SK-N-MC (cell line): ENCODE measurements at places on chromosomes 2 and 18.

DNA sequence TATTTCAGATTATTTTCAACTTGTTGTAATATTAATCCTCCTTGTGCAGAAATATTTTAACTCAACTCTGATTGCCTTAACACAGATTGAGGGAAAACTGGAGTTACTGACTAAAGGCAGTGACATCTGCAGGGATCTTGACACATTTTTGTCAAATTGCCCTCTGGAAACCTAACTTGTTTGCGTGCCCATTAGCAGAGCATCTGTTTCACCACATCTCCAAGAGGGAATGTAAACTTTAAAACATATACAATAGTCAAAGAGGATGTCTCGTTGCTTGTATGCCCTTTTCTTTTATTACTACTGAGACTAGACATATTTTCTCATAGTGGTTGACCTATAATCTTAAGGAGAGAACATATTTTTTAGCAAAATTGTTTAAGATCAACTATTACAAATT is 14.2 kb downstream of the INPP1 start:
- DNase-seq, result no peak

GRCh38 chr2:96209011-96209728 is 543 bp upstream of the STARD7 start:
- DNase-seq, result no peak

GRCh38 chr18:37294951-37295350 is 270.6 kb downstream of the CELF4 start:
- no peak for DNase-seq

- no peak for DNase-seq
Observed at GRCh38 chr2:10551496-10551895, 103.4 kb upstream of the ODC1 start.

DNA sequence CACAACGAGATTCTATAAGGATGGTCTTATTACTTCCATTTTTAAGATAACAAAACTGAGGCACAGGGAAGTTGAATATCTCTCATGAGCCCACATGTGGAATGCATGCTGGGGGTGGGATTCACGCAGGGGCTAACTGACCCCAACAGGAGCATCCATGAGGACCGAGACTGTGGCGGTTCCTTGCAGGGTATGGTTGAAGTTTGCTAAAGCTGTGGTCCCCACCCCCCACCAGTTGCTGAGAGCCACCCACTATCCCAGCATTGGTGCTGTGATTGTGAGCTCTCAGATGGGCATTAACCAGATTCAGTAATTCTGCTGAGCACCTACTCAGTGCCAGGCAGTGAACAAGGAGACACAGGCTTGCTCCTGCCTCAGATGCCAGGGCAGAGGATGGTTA is 116.0 kb upstream of the TEX51 start:
- DNase-seq, result no peak

GRCh38 chr2:84844141-84844540 is 36.7 kb downstream of the TRABD2A start:
- no peak for DNase-seq

DNA sequence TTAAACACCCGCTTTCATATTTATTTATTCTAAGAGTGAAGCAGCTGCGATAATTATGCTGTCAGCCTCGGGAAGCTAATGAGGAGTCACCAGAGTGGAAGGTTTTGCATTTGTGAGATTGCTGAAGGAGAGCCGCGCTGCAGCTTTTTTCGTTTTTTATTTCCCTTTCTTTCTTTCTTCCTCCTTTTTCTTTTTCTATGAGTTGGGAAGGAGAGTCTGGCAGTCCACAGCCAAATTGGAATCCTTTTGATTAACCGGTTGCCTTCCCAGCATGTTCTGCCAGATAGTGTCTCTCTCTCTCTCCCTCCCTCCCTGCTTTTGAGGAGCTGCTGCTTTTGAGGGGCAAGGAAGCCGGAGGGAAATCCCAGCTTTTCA is 82.1 kb downstream of the CDK15 start:
- no peak for DNase-seq

DNA sequence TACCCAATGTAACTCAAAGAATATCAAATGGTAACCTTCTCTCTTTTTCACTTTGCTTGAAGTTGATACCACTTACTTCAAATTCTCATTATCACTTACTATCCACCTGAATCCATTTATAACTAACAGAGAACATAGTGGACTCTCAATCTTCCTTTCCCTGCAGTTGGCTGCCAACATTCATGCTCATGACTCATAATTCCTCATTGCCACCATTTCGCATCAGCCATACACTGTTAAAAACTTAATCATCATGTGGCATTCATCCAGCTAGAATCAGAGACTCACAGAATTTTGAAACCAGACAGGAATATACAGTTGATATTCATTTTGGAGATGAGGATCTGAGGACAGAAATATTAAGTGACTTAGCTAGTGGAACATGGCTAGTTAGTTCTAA is 56.8 kb downstream of the SLC4A10 start:
- DNase-seq, result no peak

DNA sequence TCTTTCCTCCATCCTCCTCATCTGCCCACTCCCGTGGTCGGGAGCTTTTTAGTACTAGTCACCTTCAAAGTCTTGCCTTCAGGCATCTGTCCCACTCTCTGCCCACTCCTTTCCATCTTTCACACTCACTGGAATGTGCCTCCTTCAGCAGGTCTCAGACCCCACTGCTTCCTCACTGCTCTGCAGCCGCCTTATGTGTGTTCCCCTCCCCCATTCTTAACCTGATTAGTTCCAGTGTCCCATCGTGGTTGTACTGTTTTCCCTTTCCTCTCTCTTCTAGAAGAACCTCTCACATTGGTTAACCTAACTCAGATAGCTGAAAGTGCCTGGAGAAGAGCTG is 3.0 kb downstream of the ARMC9 start:
- no peak for DNase-seq

DNA sequence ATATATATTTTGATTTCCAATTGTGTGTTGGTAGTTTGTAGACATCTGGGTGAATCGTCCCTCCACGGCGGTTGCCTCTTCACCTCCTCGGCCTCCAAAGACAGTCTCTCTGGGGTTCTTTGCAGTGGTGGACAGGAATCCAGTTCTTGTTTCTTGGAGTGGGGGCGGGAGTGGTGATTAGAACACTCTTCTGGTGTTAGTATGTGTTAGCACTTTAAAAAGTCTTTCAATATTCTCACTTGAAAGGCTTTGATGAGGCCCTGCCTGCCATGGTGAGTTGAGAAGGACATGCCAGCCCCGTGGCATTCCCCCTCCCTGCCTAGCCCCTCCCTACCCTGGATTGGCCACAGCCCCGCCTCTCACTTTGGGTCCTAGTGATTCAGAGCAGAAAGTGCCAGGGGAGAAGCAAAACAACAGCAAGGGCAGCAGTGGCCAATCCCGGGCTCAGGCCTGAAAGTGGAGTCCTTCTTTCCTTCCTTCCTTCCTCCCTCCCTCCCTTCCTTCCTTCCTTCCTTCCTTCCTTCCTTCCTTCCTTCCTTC is 316.8 kb upstream of the HS6ST1 start:
- no peak for DNase-seq

GRCh38 chr2:263022-263738 is 652 bp downstream of the SH3YL1 start:
- no peak for DNase-seq

DNA sequence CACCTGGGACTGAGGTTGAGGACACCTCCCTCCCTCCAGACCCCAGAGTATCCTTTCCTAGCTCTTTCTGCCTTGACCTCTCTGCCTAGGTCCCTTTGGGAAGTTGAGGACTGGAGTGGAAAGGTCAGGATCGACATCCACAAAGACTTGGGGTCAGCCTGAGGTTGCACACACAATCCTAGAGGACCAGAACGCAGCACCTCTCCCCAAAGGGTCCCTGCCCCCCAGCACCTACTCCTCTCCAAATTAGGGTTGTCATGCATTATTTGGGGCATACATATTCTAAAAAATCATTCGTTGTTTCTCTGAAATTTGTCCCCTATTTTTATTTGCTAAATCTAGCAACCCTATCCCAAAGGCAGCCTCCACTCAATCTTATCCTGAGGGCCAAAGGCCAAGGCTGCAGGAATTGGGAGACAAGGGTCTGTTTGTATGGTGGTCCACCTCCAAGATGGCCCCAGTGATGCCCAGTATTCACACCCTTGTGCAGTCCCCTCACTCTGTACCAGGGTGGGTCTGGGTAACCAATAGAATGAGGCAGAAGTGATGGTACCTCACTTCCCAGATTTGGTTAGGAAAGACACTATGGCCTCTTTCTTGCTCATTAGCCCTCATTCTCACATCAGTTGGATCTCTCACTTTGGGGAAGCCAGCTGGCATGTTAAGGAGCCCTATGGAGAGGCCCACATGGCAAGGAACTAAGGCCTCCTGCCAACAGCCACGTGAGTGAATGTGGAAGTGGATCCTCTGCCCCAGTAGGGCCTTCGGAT is 3.5 kb upstream of the CHRNG start:
- no peak for DNase-seq

- peak; percentile 88 for DNase-seq
Observed at GRCh38 chr2:46334389-46335271, 37.4 kb downstream of the EPAS1 start.

DNA sequence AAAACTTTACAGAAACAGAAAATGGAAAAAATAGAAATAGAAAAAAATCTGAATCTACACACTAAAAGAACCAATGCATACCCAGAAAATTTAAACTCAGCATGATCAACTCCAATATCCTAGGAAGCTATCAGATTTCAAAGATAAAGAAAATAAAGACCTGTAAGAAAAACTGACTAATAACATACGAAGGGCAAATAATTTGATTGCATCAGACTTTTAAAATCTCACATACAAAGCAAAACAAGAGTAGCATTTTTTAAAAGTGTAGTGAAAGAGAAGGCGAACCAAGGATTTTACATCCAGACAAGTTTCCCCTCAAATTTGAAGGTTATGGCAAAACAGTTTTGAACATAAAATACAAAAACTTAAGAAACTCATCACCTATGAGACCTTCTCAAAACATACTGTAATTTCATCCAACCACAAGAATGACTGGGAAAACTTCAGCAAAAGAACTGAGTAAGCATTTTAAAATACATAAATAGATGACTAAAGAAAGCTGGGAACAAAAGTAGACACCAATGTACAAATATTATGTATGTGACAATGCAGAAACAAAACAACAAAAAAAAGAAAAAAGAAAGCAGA is 54.8 kb downstream of the NBAS start:
- DNase-seq, result no peak

DNA sequence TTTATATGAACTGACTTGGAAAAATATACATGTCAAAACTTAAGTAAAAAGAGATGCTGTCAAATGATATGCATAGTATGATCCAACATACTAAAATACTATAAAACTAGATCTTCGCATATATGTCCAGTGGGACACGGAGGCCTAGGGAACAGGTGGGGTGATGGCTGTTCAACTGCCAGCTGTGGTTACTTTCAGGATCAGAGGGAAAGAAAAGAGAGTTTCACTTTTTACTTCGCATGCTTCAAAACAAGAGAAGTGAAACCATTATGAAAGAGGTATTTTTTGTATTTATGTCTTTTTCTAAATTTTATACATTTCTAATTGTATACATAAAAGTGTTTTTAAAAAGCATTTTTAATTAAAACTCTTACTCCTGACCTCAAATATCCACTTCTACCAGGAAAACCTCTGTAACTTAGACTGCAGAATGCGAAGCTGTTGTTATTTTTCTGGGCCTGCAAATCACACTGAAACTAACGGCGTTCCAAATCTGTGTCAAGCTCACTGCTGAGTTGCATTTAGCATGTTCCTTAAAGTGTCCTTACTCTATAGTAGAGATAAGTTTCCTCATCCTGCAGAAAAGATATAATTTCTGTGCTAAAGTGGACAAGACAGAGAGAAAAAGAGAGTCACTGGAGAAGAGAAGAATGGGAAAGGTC is 97.8 kb upstream of the SLC35G4 start:
- DNase-seq, result no peak

GRCh38 chr18:3525870-3526420 is 76.0 kb downstream of the TGIF1 start:
- no peak for DNase-seq

DNA sequence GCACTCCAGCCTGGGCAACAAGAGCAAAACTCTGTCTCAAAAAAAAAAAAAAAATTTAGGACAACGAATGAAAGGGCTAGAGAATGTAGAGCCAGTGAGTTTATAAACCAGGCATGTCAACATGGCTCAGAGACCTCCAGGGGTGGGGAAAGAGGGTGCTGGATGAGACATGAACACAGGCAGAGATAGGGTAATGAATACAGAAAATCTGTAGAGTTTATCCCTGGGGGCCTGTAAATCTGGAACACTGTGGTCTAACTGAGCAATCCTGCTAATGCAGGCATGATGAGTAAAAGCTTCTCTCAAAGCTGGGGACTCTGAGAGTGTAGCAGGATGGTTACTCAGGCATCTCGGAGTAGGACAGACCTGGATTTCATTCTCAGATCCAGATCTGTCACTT is 59.2 kb upstream of the IGFBP2 start:
- peak; percentile 80 for DNase-seq

DNA sequence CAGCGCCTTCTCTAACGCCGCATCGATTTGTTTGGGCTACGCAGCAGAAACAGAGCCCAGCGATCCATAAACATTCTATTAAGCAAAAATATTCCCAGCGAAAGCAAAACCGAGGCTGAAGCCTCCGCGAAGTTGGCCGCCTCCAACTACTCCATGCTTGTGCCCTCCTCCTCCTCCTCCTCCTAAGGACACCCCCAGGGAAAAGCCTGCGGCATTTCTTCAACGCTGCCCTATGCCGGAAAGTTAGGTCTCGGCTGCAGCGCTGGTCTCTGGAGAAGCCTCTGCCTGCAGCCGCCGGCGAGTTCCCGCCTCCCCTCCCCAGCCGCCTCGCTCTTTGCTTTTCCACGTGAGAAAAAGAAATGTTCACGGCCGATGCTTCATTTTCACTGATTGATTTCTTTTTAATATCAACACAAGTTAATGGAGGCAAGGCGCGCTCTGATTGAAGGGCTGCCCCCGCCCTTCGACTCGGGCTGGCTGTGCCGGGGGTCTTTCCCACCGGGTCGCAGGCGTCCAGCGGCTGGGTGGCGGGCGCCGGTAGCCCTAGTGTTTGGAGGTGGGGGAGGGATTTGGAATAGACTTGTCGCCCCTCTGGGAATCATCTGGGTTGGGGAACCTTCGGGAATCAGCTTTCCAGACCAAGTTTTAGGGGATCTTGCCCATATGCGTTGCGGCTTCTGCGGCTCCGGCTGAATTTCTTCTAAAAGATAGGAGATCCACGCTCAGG is 3.9 kb downstream of the NRP2 start:
- no peak for DNase-seq

DNA sequence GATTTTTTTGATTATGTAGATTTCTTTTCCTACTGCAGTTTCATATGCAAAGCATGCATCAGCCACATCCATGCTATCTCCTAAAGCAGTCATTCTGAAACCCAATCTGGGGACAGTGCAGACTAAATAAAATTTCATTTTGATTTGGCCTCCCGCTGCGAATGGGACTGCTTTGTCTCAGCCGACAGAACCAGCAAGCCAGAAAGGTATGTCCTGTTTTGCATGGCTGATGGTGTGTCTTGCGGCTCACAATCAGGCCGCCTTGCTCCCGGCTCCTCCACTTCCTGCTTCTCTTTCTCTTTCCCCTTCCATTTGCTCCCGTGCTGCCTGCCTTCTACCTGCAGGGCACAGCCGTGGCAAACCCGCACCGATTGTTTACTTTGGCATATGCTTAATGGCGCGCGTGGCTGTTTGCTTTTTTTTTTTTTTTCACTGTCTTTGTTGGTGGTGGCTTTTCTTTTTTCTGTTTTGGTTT is 419.6 kb upstream of the POU3F3 start:
- no peak for DNase-seq
